ENCODE measurements at places on chromosomes 11 and 22. TPM values are rescaled to one million over a fixed set of nuclear protein-coding genes. Genes with fewer than 3 reads are reported as not detected.
A peak's percentile ranks its signal among the peaks of the same experiment; 100 is the strongest.

The OR10A2 gene
- not detected for total RNA-seq

The TAGLN gene
- total RNA-seq: 2.0 TPM

The BIRC3 gene
- 79.9 TPM for total RNA-seq

The ARHGAP8 gene
- 3.2 TPM for total RNA-seq

The KRTAP5-5 gene
- total RNA-seq: not detected

GRCh38 chr11:19660076-19660475, 52.6 kb upstream of the NAV2 start:
- peak; percentile 32 for DNase-seq

DNA sequence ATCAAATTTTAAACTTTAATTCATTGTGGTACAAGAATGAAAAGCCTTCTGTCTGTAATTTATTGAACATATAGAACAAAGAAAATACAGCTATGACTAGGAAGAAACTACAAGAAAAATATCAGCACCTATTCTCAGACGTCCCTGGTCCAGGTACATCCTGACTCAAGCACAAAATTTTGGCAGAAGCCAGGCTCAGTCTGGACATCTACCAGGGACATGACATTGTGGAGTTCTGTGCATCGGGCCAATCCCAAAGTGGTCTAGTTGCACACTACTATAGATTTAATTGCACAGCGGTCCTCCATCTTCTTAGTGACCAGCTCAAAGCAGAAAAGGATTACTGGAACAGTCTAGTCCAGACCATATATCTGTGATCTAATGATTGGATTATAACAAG, 15.7 kb upstream of the CD59 start:
- DNase-seq: no peak

- DNase-seq: no peak
These were observed 12.4 kb upstream of the TMEM123 start for GRCh38 chr11:102464859-102465500.

GRCh38 chr11:112996994-112997393, 35.8 kb downstream of the NCAM1 start:
- no peak for DNase-seq

DNA sequence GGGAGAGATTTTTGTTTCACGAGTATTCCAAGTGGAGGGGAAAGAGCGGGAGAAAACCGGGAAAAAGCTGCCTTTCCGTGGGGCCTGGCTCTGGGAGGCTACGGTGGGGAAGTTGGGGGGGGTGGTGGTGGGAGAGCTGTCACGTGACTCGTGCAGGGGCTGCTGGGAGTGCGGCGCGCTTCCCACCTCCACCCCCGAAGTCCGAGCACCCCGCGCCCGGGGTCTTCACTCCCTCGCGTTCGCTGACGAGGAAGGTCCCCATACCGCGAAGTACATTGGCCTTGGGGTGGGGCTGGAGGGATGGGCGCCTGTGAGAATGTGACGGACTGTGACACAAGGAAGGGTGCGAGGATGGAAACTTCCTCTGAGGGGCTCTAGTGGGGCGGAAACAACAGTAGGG, at the start of gene TEX12:
TSS of gene TEX12 (plus strand) at position 228 of the 400 bp plus-strand sequence. CDS start 1,897 bp downstream, outside the sequence.
- no peak for DNase-seq

DNA sequence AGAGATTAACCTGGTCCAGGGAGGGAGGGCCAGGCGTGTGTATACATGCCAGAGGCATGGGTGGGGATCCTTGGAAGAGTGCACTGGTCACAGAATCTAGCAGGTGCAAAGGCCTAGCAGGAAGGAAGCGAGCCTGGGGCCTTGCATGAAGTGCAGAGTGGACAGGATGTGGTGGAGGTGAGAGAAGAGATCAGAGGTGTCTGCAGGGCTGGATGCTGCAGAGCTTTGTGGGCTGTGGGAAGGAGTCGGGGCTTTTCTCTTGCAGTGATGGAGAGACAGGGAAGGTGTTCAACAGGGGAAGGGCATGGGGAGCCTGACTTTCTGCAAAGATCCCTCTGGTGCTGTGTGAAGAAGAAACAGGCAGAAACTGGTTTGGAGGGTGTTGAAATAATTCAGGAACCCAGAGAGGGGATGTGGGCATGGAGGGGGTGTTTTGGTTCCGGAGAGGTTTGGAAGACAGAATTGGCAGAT, 2.5 kb upstream of the TPST2 start:
- DNase-seq: peak; percentile 61

GRCh38 chr11:76209973-76210930, 4.0 kb upstream of the WNT11 start:
- peak; percentile 35 for DNase-seq

DNA sequence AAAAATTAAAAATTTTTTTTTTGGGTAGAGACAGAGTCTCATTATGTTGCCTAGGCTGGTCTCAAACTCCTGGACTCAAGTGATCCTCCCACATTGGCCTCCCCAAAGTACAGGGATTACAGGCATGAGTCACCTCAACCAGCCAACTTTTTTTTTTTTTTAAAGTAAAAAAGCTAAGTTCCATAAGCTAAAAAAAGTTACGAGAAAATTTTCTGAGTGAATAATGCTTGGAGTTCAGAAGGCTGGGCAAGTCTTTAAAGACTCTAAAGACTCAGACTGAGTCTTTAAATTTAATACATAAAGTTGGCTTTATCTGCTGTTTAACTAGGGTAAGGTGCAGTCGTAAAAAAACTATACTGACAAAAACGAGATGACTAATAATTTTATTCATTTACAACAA, 5.6 kb downstream of the DDX6 start:
- DNase-seq: no peak

- peak; percentile 37 for DNase-seq
These were observed 198.2 kb downstream of the SWAP70 start for GRCh38 chr11:9861860-9862725.

- DNase-seq: no peak
These were observed 38.2 kb downstream of the FAM168A start for GRCh38 chr11:73559743-73560142.

- no peak for DNase-seq
These were observed 11.2 kb upstream of the NAV2 start for GRCh38 chr11:19701421-19701820.

DNA sequence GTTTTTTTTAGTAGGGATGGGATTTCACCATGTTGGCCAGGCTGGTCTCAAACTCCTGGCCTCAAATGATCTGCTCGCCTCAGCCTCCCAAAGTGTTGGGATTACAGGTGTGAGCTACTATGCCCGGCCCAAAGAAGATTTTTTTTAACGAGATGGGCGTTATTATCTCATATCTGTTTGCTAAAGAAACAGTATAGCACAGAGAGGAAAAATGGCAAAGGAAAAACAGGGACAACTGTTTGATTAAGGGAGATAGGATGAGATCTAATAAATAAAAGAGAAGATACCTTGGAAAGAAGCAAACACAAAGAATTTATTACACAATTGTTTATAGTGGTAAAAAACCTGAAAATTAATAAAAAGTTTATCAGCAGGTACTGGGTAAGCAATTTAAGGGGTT, 10.4 kb upstream of the CEP295 start:
- no peak for DNase-seq

DNA sequence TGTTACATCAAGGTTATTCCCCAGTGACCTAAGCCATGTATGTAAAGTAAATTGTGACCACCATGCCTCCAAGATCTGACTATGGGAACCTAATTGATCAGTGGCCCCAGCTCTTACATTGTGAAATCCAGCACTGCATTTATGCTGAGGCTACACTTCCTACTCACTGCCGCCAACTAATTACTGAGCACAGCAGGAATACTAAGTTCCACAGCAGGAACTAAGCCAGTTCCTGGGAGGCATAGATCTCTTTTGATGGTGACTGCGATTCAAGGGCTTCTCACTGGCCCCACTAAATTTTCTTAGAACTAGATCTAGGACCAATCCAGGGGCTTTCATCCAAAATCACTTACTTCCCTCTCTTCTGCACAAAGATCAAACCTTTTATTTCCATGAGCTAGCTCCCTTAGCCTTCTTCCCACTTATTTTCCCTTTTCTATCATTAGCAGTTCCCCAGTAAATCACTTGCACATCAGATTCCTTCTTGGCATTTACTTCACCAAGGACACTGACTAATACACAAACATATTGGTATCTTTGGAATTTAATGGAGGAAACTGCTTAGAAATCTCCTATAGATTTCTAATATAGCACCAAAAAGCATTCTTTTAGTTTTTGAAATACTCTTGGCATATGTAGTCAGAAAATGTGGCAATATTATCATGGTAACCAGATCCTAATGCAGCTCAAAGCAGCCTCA, 46.0 kb downstream of the CNTN5 start:
- no peak for DNase-seq

DNA sequence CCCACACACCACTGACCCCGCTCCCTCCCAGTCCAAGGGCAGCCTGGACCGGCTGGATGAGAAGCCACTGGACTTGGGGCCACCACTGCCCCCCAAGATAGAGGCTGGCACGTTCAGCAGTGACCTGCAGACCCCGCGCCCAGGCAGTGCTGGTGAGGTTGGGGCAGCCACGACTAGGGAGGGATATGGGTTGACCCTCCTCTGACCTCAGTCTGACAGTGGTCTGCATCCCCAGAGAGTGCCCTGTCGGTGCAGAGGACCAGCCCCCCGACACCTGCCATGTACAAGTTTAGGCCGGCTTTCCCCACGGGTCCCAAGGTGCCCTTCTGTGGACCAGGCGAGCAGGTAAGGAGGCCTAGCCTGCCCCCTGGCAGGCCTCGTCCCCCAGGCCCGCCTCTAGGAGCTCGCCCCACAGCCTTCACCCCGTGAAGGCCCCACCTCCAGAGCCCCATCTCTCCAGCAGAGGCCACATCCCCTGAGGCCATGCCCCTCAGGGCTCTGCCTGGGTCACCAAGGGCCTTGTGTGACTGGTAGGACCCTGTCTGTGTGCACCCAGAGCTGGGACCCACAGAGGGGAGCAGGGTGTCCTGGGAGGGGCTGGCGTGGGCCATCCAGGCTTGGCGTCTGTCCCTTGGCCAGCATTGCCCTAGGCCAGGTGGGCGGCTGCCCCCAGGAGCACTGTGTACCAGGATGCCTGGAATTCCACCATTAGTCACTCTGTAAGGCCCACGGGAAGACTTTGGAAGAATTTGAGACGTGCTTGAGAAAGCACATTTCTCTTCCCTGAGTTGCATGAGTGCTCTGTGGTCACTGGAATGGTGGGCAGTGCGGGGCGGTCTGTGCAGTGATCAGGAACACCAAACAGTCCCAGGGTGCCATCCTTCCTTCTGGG, 9.4 kb downstream of the CCDC188 start:
- no peak for DNase-seq

DNA sequence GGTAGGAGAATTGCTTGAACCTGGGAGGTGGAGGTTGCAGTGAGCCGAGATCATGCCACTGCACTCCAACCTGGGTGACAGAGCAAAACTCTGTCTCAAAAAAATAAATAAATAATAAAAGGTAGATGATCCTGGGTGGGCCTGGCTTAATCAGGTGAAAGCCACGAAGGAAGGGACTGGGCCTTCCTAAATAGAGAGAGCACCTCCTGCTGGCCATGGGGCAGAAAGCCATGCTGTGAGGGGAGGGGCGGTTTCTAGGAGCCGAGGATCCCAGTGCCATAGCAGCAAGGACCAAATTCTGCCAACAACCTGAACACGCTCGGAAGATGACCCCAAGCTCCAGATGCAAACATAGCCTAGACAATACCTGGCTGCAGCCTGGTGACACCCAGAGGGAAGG, 24.5 kb upstream of the DGKZ start:
- no peak for DNase-seq

DNA sequence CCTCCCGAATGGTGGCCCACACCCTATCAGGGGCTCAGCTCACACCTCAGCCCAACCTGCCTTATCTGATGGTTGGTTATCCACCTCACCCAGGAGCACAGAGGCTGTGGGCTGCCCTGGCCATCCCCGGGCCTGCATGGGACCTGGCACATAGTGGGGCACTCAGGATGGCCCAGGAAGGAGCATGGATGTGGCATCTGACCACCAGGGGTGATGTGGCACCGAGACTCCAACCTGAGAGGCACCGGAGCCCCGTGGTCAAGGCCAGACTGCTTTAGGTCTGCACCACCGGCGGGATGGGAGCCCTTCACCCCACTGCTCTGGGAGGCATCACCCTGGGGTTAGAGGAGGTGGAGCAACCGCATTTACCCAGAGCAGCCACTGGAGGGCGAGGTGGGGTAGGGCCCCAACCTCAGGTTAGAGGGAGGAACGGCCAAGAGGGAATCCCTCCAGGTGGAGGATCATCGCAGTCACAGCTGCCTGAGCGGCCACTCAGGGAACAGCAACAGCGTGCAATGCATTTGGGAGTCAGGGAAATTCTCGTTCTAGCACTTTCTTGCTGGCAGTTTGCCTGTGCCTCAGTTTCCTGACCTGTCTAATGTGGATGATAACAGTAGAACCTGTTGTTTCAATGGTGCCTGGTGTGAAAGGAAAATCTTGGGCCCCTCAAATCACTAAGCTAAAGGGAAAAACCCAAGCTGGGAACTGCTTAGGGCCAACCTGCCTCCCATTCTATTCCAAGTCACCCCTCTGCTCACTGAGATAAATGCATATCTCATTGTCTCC, 52.9 kb upstream of the CARS1 start:
- DNase-seq: peak; percentile 55

GRCh38 chr22:31583861-31584485, 78.0 kb downstream of the PISD start:
- DNase-seq: no peak

- no peak for DNase-seq
These were observed 79.5 kb upstream of the PICALM start for GRCh38 chr11:86148345-86148747.

- DNase-seq: no peak
These were observed 65.1 kb upstream of the PPARA start for GRCh38 chr22:46084943-46085827.

DNA sequence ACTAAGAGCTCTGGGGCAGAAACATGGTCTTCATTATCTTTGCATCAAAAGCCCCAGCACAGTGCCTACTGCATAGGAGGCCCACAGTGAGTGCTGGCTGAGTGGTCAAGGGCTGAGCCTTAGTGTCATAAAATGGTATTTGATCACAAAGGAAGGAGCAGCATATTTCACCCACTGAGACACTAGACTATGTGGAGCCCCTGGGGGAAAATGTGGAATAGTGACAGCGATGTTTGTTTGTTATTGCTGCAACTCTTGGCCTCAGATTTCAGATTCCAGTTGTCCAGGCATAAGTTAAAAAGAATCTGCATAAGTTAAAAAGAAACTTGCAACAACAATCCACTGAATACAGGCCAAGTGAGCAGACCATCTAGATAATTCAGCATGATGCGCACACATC, 7.0 kb downstream of the KIRREL3 start:
- DNase-seq: no peak

GRCh38 chr11:95306801-95307200, 75.8 kb upstream of the SESN3 start:
- DNase-seq: no peak

- DNase-seq: no peak
These were observed 9.7 kb downstream of the PITPNM1 start for GRCh38 chr11:67495234-67496005.

DNA sequence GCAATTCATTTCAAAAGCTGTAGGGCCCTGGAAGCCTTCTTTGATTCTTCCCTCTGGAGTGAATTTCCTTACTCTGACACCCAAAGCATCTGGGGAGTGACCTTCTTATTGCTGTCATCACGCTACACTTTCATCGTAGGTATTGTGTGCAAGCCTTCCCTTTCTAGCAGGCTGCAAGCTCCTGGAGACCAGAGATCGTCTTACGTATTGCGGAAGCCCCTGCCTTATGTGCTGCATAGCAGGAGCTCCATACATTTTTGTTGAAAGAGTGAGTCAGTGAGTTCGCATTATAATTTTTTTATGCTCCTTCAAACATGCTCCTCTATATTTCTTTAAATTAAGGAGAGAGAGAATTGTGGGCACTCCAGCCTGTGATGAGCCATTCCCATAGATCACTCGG, 21.2 kb upstream of the TMEM218 start:
- no peak for DNase-seq

- DNase-seq: no peak
These were observed 160.8 kb downstream of the CRYBB2 start for GRCh38 chr22:25380122-25380747.
